ENCODE measurements at places on chromosomes 12 and 14. TPM values are rescaled to one million over a fixed set of nuclear protein-coding genes. Genes with fewer than 3 reads are reported as not detected.

Gene CD69
- total RNA-seq, result 1.2 TPM

Gene CPNE8
- total RNA-seq, result 13.1 TPM

Gene MFAP5
- not detected for total RNA-seq

Gene PCED1B
- total RNA-seq, result 0.46 TPM

Gene LUM
- total RNA-seq, result 11.8 TPM

Gene TAS2R20
- total RNA-seq, result 10.4 TPM

Gene ZNF384
- 17.3 TPM for total RNA-seq

Gene DCAF11
- 67.6 TPM for total RNA-seq

Gene KLRC1
- not detected for total RNA-seq

Gene RIN3
- total RNA-seq, result 0.23 TPM

Gene OVCH1
- total RNA-seq, result 2.1 TPM

Gene PRB2
- total RNA-seq, result not detected

Gene TAS2R8
- total RNA-seq, result 0.69 TPM

Gene ACSM4
- total RNA-seq, result not detected

Gene NFE2
- total RNA-seq, result 1.8 TPM

All from diencephalon (tissue), 1 donor.